ENCODE measurements at places on chromosomes 5 and 9.

DNA sequence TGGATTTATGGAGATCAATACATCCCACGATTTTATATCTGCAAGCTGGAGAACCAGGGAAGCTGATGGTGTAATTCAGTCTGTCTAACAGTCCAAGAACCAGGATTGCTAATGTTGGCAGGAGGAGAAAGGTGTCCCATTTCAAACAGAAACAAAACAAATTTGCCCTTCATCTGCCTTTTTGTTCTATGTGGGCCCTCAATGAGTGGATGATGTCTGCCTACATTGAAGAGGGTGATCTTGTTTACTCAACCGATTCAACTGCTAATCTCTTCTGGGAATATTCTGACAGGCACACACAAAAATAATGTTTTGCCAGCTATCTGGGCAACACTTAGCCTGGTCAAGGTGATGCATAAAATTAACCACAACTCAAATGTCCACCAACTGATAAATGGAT, 65.1 kb upstream of the IL33 start:
- DNase-seq: no peak

DNA sequence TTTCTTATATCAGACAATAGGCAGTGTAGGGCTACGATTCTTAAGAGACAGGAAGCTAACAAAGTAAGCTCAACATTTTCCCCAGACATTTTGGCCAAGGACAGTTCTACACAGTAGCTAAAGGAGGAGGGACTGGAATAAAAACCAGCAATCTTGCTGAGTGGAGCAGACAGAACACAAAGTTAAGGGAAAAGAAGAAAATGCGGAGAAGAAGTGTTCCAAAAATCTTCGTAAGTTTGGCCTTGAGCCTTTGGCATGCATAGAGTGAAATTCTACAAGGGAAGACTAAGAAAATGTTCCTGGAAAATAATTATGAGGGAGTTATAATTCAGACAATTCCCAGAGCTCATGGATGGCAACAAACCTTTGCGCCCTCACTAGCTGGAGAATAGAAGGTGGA, 748.0 kb upstream of the CTNND2 start:
- no peak for DNase-seq

GRCh38 chr5:112983363-112983762, 6.8 kb downstream of the DCP2 start:
- DNase-seq: no peak

- DNase-seq: no peak
Observed at GRCh38 chr9:29751226-29751625, 2177.9 kb upstream of the C9orf72 start.

DNA sequence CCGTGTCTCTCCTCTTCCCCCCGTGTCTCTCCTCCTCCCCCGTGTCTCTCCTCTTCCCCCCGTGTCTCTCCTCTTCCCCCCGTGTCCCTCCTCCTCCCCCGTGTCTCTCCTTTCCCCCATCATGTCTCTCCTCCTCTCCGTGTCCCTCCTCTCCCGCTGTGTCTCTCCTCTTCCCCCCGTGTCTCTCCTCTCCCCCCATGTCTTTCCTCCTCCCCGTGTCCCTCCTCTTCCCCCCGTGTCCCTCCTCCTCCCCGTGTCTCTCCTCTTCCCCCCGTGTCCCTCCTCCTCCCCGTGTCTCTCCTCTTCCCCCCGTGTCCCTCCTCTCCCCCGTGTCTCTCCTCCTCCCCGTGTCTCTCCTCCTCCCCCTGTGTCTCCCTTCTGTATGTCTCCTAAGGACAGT, 12.8 kb upstream of the RNU6ATAC start:
- DNase-seq: no peak

DNA sequence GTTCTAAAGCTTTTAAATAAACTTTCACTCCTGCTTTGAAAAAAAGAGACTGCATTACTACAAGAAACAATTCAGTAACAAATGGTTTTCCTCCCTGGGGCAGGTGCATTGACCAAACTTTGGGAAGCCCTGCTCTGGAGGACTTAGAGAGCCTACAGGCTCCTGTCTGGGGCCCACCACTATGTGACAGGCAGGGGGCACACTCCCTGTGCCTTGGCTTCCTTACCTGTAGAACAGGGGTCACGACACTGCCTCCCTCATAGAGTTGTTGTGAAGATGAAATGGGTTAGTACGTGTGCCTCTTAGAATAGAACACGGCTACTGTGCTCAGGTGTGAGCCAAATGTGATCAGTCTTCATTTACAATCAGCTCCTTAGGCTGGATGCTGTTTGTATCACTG, 130.1 kb downstream of the GPBP1 start:
- DNase-seq: no peak
